ENCODE measurements at places on chromosomes 11 and 22.

- no peaks in the 10 kb centered on the region for H3K4me1 ChIP-seq
- no peak overlapping the region for H3K4me3 ChIP-seq
- no peaks in the 10 kb centered on the region for H3K36me3 ChIP-seq
- no peak for DNase-seq
- H3K27ac ChIP-seq: no peak overlapping the region
These were observed 511.8 kb downstream of the METTL15 start for GRCh38 chr11:28619846-28620540.

GRCh38 chr11:95388086-95388485 lies 157.1 kb upstream of the SESN3 start:
- H3K36me3 ChIP-seq: peaks cover 2% of the 10 kb centered on the region
- no peak overlapping the region for H3K27ac ChIP-seq
- no peak for DNase-seq

GRCh38 chr11:6650104-6650503 lies 5.5 kb downstream of the DCHS1 start:
- no peaks in the 10 kb centered on the region for H3K4me1 ChIP-seq
- H3K27me3 ChIP-seq: no peaks in the 10 kb centered on the region

GRCh38 chr11:2837096-2837601 lies 48.4 kb downstream of the CDKN1C start:
- no peak overlapping the region for H3K4me3 ChIP-seq
- peaks cover 13% of the 10 kb centered on the region for H3K4me1 ChIP-seq
- no peaks in the 10 kb centered on the region for H3K36me3 ChIP-seq
- H3K27me3 ChIP-seq: no peaks in the 10 kb centered on the region
- no peak overlapping the region for H3K27ac ChIP-seq

DNA sequence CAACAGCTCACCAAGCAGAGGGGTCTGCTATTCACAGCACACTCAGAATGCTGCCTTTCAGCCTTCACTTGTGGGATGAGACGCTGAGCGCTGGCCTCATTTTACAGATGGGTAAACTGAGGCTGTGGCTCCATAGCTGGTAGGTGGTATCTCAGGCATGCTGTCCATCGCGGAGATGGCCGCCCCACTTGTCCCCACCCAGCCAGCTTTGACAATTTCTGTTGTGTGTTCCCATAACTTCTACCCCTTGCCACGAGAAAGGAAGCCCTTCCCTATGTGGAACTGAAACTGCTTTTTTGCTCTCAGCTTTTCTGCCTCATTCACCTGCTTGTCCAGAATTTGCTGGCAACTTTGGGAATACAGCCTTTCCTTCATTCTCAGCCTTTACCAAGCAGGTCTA lies 36.1 kb upstream of the NNMT start:
- H3K27ac ChIP-seq: no peak overlapping the region
- peaks cover 13% of the 10 kb centered on the region for H3K4me1 ChIP-seq
- DNase-seq: no peak
- no peaks in the 10 kb centered on the region for H3K27me3 ChIP-seq
- no peak overlapping the region for H3K4me3 ChIP-seq

GRCh38 chr11:95143106-95143681 lies 53.5 kb downstream of the ENDOD1 start:
- H3K4me3 ChIP-seq: no peak overlapping the region
- DNase-seq: no peak

- no peak for DNase-seq
- peaks cover 27% of the 10 kb centered on the region for H3K27me3 ChIP-seq
- no peak overlapping the region for H3K4me3 ChIP-seq
- H3K27ac ChIP-seq: no peak overlapping the region
These were observed 2.4 kb upstream of the SMCO4 start for GRCh38 chr11:93545566-93545965.

DNA sequence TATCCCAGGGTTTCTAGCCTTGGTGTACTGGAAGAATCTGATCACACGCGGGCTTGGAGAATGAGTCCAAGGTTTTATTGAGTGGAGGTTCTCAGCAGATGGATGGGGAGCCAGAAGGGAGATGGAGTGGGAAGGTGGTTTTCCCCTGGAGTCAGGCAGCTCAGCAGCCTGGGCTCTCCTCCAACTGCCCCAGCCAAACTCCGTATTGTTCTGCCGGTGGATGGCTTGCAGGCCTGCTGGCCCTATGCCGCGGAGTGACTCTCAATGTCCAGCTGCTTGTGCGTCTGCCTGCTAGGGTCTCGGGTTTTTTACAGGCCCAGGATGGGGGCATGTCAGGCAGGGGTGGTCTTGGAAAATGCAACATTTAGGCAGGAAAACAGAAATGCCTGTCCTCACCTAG lies 162.4 kb upstream of the LMO1 start:
- no peaks in the 10 kb centered on the region for H3K36me3 ChIP-seq
- DNase-seq: no peak
- H3K27me3 ChIP-seq: peaks cover 16% of the 10 kb centered on the region
- H3K27ac ChIP-seq: no peak overlapping the region

Data from T-helper 17 cell (primary cell).